ENCODE measurements at places on chromosomes 11 and 22.
A peak's percentile ranks its signal among the peaks of the same experiment; 100 is the strongest.

GRCh38 chr22:27250886-27251285, 550.7 kb downstream of the MN1 start:
- no peak for DNase-seq

DNA sequence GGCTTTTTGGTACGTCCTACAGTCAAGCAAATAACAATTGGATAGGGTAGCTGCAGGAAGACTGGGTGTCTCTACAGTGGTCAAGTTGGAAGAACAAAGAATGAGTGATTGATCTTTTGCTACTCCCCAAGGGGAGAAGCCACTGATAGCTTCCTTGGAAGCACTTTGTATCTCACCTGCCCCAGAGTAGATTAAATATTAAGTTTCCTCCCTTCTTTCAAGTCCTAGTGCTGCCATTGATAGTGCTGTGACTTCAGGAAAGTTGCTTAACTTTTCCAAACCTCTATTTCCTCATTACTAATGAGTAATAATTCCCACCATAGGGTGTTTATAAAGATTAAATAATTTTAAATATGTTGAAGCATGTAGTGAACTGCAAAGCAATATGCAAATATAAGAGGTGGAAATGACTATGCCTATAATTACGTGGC, 35.6 kb upstream of the EHF start:
- no peak for DNase-seq

- no peak for DNase-seq
Observed at GRCh38 chr22:40312050-40312449, 34.2 kb upstream of the ADSL start.

DNA sequence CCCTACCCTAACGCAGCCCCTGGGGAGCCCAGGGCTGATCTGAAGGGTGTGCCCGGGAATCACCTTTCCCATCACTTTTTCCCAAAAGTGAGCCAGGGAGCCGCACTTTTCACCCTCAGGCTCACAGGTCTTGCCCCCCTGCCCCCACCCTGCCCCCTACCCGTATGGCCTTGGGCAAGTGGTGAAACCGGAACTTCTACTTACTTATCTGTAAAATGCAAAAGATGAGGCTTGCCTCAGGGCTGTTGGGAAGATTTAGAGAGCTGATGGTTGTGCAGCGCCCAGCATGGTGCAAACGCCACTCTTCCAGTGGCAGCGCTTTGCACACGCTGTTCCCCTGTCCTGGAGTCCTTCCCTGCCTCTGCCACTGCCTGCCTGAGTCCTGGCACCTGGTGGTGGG, 8.0 kb downstream of the SYT12 start:
- no peak for DNase-seq

GRCh38 chr11:88320149-88320559, 17.4 kb downstream of the CTSC start:
- peak; percentile 89 for DNase-seq

DNA sequence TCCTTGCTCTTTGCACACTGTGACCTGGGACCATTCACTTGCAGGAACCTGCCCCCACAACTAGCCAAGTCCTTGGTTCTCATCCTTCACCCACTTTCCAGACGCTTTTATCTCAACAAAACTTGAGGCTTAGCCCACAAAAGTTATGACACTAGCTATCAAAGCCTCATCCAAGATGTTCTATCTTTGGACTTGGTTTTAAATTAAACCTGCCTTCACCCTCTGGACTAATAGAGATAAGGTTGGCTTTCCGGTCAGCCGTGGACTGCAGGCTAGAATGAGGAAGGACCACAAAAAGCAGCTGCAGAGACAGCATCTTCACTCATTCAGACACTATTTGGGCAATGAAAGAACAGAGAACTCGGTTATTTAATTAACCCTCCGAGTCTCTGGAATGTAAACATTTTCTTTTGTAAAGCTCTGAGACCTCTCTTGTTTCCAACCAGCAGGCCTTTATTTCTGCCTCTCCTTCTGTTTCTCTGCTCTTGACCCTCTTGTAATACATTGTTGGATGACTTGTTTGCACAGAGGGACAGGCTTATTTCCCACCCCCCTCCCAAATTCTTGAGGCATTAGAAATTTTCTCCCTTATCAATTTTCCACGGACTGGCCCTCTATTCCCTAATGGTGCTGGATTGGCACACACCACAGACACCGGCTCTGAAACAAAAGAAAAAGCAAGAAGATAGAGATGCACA, 41.4 kb downstream of the ARL14EP start:
- no peak for DNase-seq

Measured in AG10803 (cell line).